Astrocyte of the spinal cord (primary cell): ENCODE measurements at places on chromosomes 6 and 20.

GRCh38 chr6:14516956-14517355 is 399.4 kb downstream of the CD83 start:
- no peak for DNase-seq

GRCh38 chr6:93676581-93676980 is 257.2 kb upstream of the EPHA7 start:
- no peak for DNase-seq

DNA sequence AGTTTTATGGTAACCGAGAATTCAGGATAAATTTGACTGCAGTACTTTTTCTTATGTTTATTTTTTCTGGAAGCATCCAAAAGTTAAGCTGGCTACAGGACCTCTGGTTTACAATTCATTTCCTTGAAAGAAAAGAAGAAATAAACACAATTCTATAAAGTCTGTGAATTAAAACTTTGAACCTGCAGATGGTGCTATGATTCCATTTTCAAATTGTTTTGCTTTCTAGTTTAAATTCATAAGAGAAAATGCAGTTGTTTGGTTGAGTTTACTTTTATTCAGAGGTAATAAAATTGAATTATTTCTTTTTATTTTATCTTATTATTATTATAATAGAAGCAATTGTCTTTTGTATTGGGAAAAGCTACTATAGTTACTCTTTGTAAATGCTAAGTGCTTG is 1.8 kb upstream of the VIP start:
- peak; percentile 21 for DNase-seq

DNA sequence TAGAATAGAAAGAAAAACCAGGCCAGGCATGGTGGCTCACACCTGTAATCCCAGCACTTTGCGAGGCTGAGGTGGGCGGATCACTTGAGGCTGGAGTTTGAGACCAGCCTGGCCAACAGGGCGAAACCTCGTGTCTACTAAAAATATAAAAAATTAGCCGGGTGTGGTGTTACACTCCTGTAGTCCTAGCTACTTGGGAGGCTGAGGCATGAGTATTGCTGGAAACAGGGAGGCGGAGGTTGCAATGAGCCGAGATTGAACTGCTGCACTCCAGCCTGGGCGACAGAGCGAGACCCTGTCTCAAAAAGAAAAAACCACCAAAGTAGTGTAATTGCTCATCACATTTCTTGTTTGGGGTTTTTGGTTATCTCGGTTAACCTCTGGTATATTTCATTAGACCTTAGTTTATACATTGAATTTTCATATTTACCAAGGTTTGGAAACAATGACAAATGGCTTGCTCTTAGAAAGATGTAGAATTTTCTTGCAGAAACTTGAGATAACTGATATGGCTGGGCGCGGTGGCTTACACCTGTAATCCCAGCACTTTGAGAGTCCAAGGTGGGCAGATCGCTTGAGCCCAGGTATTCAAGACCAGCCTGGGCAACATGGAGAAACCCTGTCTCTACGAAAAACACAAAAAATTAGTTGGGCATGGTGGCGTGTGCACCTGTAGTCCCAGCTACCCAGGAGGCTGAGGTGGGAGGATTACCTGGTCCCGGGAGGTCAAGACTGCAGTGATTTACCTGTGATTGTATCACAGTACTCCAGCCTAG is 14.2 kb downstream of the ITCH start:
- DNase-seq, result no peak
